Muscle of arm (tissue), 14 donors: ENCODE measurements at places on chromosomes 13 and 19. TPM values are rescaled to one million over a fixed set of nuclear protein-coding genes. Genes with fewer than 3 reads are reported as not detected.
A peak's percentile ranks its signal among the peaks of the same experiment; 100 is the strongest.

Gene CNN1
- polyA plus RNA-seq: 102 TPM

Gene PTGIR
- polyA plus RNA-seq: 2.6 TPM

Gene TNFSF11
- not detected for polyA plus RNA-seq

Gene ICAM4
- polyA plus RNA-seq: not detected

Gene PBX4
- polyA plus RNA-seq: not detected

Gene TRPM4
- polyA plus RNA-seq: 26.8 TPM

Gene LPAR2
- 3.3 TPM for polyA plus RNA-seq

Gene NCAN
- 0.11 TPM for polyA plus RNA-seq

DNA sequence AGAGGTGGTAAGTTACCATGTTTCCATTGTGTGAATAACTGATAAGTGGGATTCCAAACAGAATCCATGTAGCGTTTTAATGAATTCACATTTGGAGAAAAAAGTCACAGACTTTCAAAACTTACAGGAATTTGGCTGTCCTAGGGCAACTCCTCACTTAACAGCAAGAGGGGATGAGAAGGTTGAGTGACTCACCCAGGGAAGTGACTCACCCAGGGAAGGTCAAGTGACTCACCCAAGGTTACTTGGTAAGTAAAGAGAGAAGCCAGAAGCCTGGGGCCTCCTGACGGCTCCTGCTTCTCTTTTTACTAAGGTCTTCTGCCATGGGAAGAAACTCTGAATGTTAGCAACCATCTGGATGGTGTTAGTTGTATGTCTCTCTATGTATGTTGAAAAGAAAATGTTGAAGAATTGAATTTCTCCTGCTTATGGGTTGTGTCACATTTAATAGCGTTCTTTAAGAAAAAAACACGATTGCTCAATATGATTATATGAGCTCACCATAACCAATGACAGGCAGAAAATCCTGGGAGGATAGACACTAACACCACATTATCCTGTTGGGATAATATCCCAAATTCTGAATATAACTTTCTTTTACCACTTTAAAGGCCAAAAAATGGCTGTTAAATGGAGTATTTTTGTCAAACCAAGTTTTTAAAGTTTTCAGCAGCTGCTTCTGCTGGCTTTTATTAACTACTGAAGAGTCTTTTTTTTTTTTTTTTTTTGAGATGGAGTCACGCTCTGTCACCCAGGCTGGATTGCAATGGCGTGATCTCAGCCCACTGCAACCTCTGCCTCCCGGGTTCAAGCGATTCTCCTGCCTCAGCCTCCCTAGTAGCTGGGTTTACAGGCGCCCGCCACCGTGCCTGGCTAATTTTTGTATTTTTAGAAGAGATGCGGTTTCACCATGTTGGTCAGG is 195.6 kb downstream of the GGACT start:
- peak; percentile 19 for DNase-seq

DNA sequence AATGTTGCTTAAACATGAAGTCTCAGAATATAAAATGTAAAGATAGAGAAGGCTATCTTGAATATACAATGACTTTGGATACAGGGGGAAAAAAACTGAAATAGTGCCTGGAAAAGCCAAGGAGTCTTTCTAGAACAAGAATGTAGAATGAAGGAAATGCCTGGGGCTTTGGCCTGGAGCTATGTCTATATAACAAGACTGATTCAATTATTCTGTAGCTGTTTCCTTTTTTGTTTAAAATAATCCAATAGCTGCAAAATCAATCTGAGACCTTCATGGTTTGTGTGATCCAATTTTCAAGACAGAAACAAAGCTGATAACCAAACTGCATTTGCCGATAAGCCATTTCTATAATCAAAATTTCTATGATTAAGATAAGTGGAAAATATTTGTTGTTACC is 530.9 kb upstream of the NBEA start:
- peak; percentile 38 for DNase-seq

- DNase-seq: no peak
Measured at GRCh38 chr13:30346789-30347167, 39.4 kb upstream of the KATNAL1 start.

DNA sequence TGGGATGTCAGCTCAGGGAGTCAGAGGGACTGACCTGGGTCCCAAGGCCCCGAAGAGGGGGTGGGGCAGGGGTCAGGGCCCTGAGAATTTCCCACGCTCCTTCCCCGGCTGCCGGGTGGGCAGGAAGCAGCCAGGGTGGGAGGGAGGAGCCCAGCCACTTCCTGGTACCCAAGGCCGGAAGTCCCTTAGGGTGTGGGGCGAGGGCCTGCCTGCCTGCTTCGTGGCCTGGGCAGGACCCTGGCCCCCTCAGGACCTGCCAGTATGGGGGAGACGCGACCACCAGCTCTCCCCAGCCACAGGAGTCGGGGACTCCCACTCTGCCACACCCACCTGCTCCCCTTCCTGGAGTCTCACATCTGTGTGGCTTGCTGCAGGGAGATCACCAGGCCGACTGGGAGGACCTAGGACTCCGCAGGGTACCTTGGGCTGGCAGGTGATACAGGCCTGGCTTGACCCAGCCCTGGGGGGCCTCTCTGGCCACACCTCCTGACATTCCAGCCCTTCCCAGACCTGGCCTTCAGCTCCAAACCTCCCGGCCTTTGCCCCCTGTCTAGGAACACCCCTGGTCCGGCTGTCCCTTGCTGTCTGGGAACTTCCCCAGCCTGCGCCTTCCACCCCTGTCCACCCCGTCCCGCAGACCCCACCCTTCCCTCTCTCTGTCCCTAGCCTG is 9.8 kb upstream of the CIRBP start:
- DNase-seq: no peak

GRCh38 chr13:48595431-48596429 is 58.0 kb upstream of the CYSLTR2 start:
- peak; percentile 46 for DNase-seq

- no peak for DNase-seq
Measured at GRCh38 chr13:107999751-108000150, 215.6 kb downstream of the LIG4 start.

DNA sequence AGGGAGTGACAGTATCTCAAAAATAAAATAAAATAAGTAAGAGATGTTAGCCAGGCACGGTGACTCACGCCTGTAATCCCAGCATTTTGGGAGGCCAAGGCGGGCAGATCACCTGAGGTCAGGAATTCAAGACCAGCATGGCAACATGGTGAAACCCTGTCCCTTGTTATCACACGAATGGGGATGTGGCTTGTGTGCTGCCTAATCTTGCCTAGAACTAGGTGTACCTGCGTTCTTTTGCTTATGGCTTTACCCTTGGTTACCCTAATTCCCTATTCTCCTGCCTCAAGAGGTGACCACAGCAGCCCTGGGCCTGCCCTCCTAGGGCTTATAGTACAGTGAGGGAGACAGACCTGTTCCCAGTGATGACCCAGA is 6.3 kb upstream of the PVR start:
- no peak for DNase-seq

DNA sequence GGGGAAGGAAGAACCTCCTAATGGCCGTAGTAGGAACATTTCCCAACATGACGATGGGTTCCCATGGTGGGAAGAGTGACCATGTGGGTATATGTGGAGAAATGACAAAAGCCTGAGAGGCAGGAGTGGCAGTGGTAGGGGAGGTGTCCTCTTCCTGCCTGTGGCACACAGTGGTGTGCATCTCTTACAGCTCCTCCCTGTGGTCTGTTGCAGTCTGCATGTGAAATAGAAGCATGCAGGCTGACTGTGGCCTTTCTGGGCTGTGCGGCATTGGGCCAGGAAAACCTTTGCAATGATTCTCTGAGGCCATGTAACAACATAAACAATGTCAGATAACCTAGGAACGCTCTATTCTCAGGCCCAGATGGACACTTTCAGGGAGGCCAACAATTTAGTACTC is 84.0 kb downstream of the LACC1 start:
- no peak for DNase-seq

DNA sequence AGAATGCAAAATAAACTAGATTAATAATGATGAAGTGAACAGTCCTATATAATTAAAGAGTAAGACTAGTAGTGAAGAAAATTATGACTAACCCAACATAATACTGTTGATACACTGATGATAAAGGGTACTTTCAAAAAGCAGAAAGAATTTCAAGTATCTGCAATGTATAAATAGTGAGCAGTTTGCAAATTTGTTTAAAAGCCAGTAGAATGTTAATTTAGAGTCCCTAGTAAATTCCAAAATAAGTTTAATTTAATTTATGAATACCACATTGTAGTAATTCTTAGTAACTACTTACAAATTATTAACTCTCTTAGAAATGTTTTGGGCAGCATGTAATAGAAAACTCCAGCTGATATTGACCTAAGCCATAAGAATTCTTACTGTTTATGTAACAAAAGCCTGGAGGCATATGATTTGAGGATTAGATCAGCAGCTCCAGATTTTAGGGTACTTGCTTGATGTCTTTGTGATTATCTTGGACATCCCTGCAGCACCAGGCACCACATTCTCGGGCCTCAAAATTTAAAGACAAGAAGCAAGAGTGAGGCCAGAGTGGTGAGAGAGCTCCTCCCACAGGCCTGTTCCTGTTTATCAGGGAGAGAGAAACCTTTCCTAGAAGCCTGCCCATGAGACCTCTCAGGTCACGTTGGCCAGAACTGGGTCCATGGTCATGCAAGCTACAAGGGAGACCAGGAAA is 67.6 kb upstream of the TDRD3 start:
- peak; percentile 10 for DNase-seq

DNA sequence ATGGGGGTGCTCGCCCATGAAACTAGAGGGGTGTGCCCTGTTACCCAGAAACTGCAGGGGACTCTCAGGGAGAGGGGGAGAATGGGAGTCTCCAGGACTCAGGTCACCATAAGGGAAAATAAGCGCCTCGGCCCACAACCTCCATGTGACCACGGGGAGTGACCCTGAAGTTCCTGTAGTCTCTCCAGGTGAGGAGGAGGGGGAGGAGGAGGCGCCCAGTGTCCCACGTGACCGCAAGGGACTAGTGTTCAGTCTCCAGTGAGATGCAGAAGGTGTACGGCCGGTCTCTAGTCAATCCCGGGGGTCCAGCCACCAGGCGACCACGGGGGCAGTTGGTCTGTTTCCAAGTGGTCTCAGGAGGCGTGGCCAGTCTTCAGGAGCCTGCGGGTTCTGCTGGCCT is 16.0 kb downstream of the TM6SF2 start:
- DNase-seq: no peak

DNA sequence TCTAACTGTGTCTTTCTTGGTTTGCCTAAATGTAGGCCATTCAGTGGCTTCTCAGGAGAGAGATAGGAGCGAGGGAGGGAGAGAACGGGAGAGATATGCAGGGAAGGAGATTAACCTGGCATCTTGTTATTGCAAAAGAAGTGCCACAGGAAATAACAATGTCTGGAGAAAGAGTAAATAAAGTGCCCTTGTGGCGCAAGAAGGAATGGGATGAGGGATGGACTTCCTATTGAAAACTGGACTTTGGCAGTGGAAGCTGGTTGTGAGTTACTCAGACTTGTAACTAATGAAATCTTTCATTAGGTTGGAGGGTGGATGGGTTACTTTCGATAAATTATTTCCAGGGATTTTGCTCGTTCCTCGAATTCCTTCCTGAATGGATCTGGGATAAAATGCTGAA is 136.1 kb downstream of the LACC1 start:
- DNase-seq: no peak

- DNase-seq: no peak
Measured at GRCh38 chr19:11435833-11436313, 438 bp downstream of the PRKCSH start.

DNA sequence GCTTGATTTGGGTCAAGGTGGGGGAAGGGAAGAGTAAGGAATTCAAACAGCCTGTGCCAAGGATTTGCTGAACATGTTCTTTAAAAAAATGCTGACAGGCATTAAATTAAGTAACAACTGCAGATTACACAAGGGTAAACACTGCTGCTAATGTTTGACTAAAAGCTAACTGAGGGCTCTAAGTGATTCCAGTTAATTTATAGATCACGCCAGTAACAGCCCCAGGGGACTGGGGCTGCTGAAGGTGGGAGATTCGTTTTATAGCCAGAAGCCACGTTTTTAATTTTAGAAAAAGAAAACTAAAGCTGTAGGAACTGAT is 321.7 kb downstream of the DLEU7 start:
- peak; percentile 55 for DNase-seq

DNA sequence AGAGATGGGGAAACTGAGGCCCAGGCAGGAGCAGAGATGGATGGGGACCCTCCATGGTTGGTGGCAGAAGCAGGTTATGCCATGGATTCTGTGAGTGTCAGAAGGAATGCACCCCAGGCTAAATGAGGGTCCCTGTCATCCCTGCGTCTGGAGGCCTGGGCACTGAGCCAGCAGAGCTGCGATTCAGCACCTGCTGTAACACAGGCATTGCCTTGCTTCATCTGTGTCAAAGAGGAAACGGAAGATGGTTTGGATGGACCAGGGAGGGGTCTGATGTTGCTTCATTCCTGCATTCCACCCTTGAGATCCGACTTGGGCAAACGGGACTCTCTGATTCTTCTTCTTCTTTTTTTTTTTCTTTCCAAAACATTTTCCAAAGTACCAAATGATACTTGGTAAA is 1.2 kb downstream of the C5AR1 start:
- DNase-seq: no peak

DNA sequence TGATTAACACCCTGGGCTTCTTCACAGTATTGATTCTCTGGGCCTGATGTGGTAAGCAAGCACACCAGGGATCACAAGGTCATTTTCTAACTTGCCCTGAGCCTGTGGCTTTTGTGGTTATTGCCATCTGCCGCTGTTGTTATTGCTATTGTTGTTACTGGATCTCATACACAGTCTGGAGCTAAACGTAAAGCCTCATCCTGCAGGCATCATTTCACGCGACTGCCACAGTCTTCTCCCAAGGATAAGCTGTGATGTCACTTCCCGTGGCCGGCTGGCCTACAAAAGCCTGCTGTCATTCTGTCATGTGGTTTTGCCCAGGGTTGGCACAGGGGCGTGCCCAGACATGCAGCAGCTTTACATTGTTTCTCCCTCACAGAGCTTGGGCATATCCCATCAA is 154.0 kb upstream of the GPR12 start:
- DNase-seq: no peak

DNA sequence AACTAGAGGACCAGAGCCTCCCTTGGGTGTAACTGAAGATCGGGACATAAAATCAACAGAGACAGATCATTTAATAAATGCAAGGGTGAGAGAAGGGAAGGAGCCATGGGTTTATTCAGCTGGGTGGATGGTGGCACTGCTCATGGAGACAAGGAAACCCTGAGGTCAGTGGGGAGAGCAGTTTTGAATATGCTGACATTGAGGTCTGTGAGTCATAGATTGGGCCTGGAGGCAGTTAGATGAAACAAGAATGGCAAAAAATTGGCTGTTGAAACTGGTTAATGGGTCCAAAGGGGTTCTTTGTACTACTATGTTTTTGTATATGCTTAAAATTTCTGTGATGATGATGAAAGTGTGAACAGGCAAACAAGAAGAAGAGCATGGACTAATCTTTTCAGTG is 5.1 kb upstream of the GTF3A start:
- DNase-seq: no peak

- peak; percentile 63 for DNase-seq
Measured at GRCh38 chr13:30319130-30319529, 11.8 kb upstream of the KATNAL1 start.

- DNase-seq: no peak
Measured at GRCh38 chr19:12199757-12200419, 37.0 kb downstream of the ZNF136 start.

DNA sequence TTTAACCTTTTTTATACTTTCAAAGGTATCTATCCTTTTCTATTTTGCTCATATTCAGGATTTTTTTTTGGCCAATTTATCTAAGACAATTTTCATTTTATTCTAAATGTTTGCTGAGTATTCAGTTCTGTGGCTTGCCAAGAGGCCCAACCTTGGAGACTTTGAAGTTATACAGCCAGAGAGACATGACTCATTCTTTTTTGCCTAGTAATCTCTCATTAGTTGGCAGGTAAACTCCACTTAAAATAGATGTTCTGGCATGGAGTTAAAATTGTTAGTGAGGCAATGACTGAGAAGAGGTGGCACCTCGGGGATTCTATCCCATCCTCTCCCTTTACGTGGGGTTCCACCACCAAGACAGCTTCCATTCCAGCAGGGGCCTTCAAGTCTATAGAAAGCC is 213.8 kb downstream of the KCTD12 start:
- DNase-seq: peak; percentile 29
